Activated CD4-positive, alpha-beta memory T cell treated with anti-CD3 and anti-CD28 coated beads for 36 hours (primary cell): ENCODE measurements at places on chromosomes 4 and X.

DNA sequence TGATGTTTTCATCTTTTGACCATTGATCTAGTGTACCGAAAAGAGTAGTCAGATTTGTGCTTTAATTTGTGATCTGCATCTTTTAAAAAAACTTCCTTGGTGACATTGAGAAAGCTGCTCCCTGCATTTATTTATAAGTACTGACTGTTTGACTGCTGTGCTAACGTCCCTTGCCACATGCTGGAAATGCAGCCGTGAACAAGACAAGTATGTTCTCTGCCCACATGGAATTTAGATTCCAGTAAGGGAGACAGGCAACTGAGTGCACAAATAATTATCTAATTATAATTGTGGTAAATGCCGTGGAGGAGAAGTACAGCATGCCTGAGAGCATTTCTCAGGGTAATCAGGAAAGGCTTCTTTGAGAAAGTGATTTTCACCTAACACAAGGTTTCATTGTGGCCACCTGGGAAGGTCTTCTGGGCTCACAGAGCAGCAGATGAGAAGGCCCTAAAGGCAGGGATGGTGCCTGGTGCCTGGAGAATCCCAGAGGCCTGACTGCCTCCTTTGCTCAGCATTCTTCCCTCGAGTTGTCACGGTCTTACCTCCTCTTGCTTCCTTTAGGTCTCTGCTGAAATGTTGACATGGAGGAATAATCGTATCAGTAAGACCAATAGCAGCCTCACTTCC lies 55.8 kb downstream of the PTTG2 start:
- peaks cover 9% of the 10 kb centered on the region for H3K4me1 ChIP-seq
- H3K36me3 ChIP-seq: peaks cover 20% of the 10 kb centered on the region
- no peaks in the 10 kb centered on the region for H3K27me3 ChIP-seq
- no peak overlapping the region for H3K27ac ChIP-seq
- H3K4me3 ChIP-seq: no peak overlapping the region
- no peak for DNase-seq

DNA sequence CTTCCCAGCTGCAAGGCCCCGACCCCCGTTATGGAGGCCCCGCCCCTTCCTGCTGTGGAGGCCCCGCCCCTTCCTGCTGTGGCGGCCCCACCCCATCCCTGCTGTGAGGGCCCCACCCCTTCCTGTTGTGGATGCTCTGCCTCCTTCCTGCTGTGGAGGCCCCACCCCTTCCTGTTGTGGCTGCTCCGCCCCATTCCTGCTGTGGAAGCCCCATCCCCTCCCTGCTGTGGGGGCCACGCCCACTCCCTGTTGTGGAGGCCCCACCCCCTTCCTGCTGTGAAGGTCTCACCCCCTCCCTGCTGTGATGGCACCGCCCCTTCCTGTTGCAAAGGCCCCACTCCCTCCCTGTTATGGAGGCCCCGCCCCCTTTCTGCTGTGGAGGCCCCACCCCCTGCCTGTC lies 104.9 kb upstream of the PSAPL1 start:
- H3K36me3 ChIP-seq: no peaks in the 10 kb centered on the region
- H3K4me3 ChIP-seq: no peak overlapping the region
- peak; percentile 69 for DNase-seq

GRCh38 chr4:148007314-148007760 lies 275.4 kb downstream of the ARHGAP10 start:
- DNase-seq: no peak
- H3K4me1 ChIP-seq: peaks cover 7% of the 10 kb centered on the region
- peaks cover 3% of the 10 kb centered on the region for H3K36me3 ChIP-seq
- H3K4me3 ChIP-seq: no peak overlapping the region
- H3K27me3 ChIP-seq: no peaks in the 10 kb centered on the region

- peak; percentile 47 for DNase-seq
- no peak overlapping the region for H3K27ac ChIP-seq
- H3K27me3 ChIP-seq: peaks cover 6% of the 10 kb centered on the region
- H3K4me3 ChIP-seq: no peak overlapping the region
Measured at GRCh38 chr4:3791910-3792542, 25.8 kb downstream of the ADRA2C start.

DNA sequence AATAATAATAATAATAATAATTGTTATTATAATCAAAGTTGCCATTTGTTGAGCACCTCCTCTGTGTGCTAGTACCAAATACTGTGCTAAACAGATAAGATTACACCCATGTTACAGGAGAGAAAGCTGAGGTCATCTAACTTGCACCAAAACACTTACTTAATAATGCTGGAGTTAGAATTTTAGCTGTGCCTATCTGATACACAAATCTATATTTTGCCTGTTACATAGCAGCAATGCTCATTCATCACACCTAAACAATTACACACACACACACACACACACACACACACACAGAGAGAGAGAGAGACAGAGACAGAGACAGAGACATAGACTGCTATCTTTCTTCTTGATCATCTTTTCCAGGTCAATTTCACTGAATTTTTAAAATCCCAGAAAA lies 170.9 kb upstream of the KLF3 start:
- H3K27ac ChIP-seq: no peak overlapping the region
- peaks cover 36% of the 10 kb centered on the region for H3K4me1 ChIP-seq
- H3K4me3 ChIP-seq: no peak overlapping the region
- no peaks in the 10 kb centered on the region for H3K36me3 ChIP-seq
- no peaks in the 10 kb centered on the region for H3K27me3 ChIP-seq

GRCh38 chr4:155780775-155781174 lies 22.0 kb downstream of the GUCY1B1 start:
- DNase-seq: no peak
- H3K27ac ChIP-seq: no peak overlapping the region
- no peaks in the 10 kb centered on the region for H3K36me3 ChIP-seq
- H3K4me1 ChIP-seq: no peaks in the 10 kb centered on the region

DNA sequence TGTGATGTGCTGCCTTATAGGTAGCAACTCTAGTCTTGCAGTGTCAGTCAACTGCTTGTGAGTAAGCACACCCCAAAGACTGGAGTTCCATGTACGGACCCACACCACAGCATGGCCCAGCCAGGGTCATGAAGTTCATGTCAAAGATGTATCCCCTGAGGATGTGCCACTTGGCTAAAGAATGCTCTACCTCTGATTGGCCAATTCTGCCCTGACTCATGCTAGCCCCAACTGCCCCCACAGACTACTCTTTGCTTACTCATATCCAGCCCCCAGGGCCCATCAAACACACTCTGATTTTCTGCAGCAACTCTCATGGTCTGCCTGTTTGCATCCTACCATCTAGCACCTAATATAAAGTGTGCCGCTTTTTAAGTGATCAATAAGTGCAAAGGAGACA lies 62.5 kb downstream of the CHRDL1 start:
- no peaks in the 10 kb centered on the region for H3K4me1 ChIP-seq
- no peak overlapping the region for H3K27ac ChIP-seq
- no peaks in the 10 kb centered on the region for H3K36me3 ChIP-seq
- DNase-seq: no peak
- no peaks in the 10 kb centered on the region for H3K27me3 ChIP-seq

- no peaks in the 10 kb centered on the region for H3K27me3 ChIP-seq
- peaks cover 48% of the 10 kb centered on the region for H3K4me1 ChIP-seq
- H3K4me3 ChIP-seq: no peak overlapping the region
- DNase-seq: no peak
- H3K27ac ChIP-seq: peak overlapping the region; percentile 8
Measured at GRCh38 chrX:15204130-15204751, 65.6 kb downstream of the ASB9 start.

- H3K4me3 ChIP-seq: no peak overlapping the region
- H3K27me3 ChIP-seq: no peaks in the 10 kb centered on the region
- H3K4me1 ChIP-seq: peaks cover 64% of the 10 kb centered on the region
- DNase-seq: no peak
- H3K27ac ChIP-seq: no peak overlapping the region
Measured at GRCh38 chrX:65744965-65745364, 77.5 kb downstream of the MSN start.

GRCh38 chr4:129145222-129145730 lies 49.3 kb downstream of the C4orf33 start:
- peaks cover 3% of the 10 kb centered on the region for H3K27me3 ChIP-seq
- no peaks in the 10 kb centered on the region for H3K36me3 ChIP-seq
- H3K27ac ChIP-seq: no peak overlapping the region
- DNase-seq: no peak
- H3K4me1 ChIP-seq: no peaks in the 10 kb centered on the region
- no peak overlapping the region for H3K4me3 ChIP-seq

GRCh38 chr4:25783943-25784342 lies 78.8 kb downstream of the SEL1L3 start:
- no peaks in the 10 kb centered on the region for H3K27me3 ChIP-seq
- peaks cover 62% of the 10 kb centered on the region for H3K36me3 ChIP-seq
- H3K4me1 ChIP-seq: peaks cover 10% of the 10 kb centered on the region
- H3K4me3 ChIP-seq: no peak overlapping the region

GRCh38 chr4:168942985-168943384 lies 67.1 kb downstream of the CBR4 start:
- H3K4me3 ChIP-seq: no peak overlapping the region
- no peak overlapping the region for H3K27ac ChIP-seq
- H3K4me1 ChIP-seq: no peaks in the 10 kb centered on the region
- H3K27me3 ChIP-seq: no peaks in the 10 kb centered on the region
- peaks cover 2% of the 10 kb centered on the region for H3K36me3 ChIP-seq
- no peak for DNase-seq

DNA sequence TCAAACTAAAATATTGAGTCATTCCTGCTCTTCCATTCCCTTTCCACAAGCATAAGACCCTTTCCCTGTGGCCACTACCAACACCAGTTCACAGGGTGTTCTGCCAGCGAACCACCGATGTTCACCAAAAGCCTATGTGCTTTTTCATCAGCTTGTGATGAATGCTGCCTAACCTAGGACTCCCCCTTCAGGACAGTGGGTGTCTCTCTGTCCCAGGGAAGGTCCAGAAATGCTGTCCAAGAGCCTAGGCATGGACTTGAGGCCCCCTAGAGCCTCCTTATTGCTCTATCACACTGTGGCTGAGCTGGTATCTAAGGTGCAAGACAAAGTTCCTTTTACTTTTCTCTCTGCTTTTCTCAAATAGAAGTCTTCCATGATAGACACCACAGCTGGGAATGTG lies 1015.6 kb downstream of the PCDH19 start:
- H3K27ac ChIP-seq: no peak overlapping the region
- no peak overlapping the region for H3K4me3 ChIP-seq
- no peak for DNase-seq
- no peaks in the 10 kb centered on the region for H3K4me1 ChIP-seq

DNA sequence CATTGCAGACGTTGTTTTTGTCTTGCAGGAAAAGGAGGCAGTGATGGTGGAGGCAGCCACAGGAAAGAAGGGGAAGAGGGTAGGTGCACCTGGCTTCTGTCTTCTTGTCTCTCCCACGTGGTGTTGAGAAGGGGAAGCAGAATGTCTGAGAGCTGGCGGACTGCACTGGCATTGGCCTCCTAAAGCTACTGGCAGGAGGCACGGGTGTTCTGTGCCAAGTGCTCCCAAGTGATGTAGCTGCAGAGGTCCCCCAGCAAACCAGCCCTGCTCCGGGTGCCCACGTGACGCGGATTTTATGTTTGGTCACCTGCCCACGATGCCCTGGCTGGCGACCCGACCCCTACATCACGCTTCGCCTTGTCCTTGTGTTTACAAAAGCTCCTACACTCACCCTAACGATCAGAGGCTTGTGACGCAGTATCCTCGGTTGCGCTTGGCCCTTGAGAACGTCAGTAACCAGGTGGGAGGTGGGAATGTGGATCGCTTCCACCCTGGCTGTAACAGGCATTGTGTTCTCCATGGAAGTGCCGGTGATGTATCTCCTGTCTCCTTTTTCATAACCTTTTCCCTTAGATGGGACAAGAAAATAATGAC lies 28.5 kb upstream of the XG start:
- no peak overlapping the region for H3K4me3 ChIP-seq
- H3K27me3 ChIP-seq: no peaks in the 10 kb centered on the region
- H3K27ac ChIP-seq: peak overlapping the region; percentile 10
- DNase-seq: no peak
- peaks cover 62% of the 10 kb centered on the region for H3K36me3 ChIP-seq

DNA sequence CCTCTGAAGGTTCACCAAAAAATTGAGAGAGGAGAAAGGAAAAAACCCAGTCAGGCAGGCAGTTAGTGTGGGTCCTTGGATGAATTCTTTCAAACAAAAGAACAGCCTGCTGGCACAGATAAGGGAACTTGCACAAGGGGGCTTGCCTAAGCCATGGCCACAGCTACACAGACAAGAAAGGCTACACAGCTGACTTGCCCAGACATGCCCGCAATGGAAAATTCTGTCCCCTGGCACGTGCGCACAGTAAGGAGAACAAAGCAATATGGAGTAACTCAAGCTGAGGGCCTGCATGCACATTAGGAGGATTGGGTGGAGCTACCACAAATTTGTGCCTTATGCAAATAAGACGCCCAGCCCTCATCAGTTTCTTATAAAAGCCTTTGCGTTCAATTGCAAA lies 512.5 kb upstream of the HTR2C start:
- DNase-seq: no peak
- no peaks in the 10 kb centered on the region for H3K36me3 ChIP-seq
- no peak overlapping the region for H3K27ac ChIP-seq

- H3K36me3 ChIP-seq: no peaks in the 10 kb centered on the region
- no peaks in the 10 kb centered on the region for H3K27me3 ChIP-seq
- H3K27ac ChIP-seq: no peak overlapping the region
Measured at GRCh38 chr4:70627620-70628019, 924 bp upstream of the ENAM start.

DNA sequence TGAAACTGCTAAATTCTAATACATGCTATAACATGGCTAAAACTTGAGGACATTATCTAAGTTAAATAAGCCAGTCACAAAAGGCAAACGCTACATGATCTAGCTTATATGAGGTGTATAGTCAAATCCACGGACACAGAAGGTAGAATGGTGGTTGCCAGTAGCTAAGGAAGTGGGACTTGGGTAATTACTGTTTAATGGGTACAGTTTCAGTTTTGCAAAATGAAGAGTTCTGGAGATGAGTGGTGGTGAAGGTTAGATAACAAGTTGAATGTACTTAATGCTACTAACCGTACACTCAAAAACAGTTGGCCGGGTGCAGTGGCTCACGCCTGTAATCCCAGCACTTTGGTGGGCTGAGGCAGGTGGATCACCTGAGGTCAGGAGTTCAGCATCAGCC lies 644.5 kb upstream of the DIPK2B start:
- H3K4me3 ChIP-seq: peak overlapping the region; percentile 43
- peak overlapping the region; percentile 77 for H3K27ac ChIP-seq
- H3K27me3 ChIP-seq: no peaks in the 10 kb centered on the region
- H3K36me3 ChIP-seq: peaks cover 61% of the 10 kb centered on the region
- peak; percentile 43 for DNase-seq

DNA sequence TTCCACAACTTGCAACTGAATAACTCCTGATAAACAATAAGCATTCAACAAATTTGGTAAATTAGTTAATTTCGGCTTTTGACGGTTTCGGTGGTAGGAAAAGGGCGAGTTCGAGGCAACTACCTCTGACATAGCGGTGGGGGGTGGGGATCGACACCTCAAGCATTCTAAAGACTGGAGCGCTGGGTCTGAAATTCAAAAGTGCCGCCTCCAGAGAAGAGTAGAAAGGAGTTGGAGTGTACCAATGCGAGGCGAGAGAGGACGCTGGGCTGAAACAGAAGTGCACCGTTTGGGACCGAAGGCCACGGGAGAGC lies 725 bp downstream of the SMC1A start:
- peak overlapping the region; percentile 90 for H3K4me3 ChIP-seq
- H3K36me3 ChIP-seq: peaks cover 15% of the 10 kb centered on the region
- peaks cover 24% of the 10 kb centered on the region for H3K4me1 ChIP-seq
- no peaks in the 10 kb centered on the region for H3K27me3 ChIP-seq
- H3K27ac ChIP-seq: peak overlapping the region; percentile 97
- DNase-seq: no peak
